Erythroblast (primary cell): ENCODE measurements at places on chromosomes 1 and 21.
A peak's percentile ranks its signal among the peaks of the same experiment; 100 is the strongest.

- no peak for DNase-seq
These were observed 40.5 kb upstream of the IFNAR2 start for GRCh38 chr21:33189237-33189636.

DNA sequence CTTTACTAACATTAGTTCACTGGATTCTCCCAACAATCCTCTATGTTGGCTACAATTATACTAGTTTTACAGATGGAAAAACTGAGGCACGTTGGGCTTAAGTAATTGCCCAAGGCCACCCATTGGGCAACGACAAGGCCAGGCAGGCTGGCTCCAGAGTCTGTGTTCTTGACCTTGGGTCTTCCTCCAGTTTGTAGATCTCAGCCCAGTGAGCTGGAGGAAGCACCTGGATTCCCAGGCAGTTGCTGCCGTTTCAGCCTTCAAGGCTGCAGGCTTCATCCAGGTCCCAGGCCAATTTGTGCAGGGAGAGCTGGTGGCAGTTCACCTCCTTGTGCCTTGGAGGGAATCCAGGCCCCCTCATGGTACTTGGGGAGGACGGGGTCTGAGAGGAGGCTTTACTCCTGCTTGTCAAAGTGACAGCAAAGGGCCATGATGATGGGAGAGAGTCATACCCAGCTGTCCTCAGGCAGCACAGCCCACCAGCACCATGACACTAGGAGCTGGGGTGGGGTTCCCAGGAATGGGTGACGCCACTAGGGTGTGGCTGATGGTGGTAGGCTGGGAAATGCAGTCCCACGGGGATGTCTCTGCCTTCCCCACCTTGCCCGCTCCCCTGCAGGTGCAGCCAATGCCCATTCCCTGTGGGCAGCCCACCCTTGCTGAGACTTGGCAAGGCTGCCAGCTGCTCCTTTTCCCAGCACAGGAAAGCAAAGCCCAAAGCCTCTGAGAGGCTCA is 27.1 kb downstream of the PKP1 start:
- no peak for DNase-seq

DNA sequence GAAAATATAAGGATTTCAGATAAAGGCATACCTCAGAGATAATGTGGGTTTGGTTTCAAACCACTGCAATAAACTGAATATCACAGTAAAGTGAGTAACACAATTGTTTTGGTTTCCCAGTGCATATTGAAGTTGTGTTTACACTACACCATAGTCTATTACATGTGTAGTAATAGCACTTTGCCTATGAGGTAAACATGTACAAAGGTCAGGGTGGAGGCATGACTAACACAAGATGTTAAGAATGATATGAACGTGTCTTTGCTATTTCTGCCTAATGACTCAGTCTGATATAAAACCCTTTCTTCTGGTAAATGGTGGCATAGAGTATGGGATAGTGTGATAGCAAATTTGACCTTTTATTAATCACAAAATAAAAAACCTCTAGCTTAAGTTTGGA is 621.5 kb upstream of the ADGRL2 start:
- DNase-seq, result peak; percentile 86

DNA sequence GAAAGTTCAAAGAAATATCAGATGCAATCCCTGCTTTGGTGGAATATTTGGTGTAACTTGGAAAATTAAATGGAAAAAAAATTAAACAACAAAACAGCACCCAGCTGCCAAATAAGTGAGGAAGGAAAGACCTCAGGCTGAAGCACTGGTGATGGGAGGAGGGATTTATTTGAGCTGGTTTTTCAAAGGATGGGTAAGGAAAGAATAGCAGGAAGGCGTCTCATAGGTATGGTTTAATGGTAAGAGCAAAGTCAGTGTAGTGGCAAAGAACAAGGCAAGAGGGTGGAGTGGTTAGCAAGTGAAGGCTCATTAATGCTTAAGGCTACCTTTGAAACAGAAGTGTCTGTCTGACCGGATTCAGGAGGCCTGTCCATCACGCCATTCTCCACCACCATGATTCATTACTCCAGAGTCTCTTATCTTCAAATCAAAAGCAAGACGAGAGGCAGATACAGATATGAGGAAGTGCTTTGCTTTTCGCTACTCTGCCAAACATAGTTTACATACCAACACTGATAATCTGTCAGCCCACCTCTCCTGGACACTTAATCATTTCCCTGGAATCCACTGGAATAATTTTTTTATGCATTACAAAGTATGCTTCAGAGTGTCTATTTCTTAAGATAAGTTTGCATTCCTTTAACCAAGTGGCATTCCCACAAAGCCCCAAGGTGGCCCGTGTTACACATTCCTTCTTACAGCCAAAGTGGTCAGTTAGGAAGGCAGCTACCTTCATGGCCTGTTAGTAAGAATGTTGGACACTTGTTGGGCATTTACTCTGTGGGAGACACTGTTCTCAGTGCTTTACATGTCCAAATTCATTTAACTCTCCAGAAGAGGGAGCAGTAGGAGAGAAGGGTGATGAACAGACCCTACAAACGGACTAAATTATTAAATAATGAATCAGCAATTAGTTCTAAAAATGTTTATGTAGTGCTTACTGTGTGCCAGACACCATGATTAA is 146.6 kb downstream of the ROR1 start:
- no peak for DNase-seq

- no peak for DNase-seq
These were observed 87.7 kb downstream of the LACTBL1 start for GRCh38 chr1:22884806-22885530.

DNA sequence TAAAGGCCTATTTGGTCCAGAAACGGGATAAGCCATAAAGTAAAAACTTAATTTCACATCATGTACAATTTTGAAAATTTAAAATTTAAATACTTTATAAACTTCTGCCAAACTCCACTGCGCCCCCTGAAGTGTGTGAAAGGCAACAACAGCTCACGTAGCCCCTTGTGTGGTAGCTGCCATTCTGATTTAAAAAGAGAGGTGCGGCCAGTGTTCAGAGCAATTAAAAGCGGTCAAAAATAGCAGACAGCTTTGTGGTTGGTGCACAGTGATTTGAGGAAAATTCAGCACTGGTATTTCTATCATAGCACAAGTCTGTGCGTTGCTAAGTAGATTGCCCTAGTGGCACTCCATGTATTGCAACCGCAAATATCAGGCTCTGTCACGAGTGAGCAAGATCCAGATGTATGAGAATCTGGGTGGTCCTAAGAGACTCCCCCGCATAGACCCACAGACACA is 122.5 kb downstream of the ATG4C start:
- peak; percentile 28 for DNase-seq

GRCh38 chr1:153985341-153985912 is 712 bp downstream of the RAB13 start:
- peak; percentile 64 for DNase-seq
